Temporal lobe (tissue), 4 donors: ENCODE measurements at places on chromosomes 6 and 20. TPM values are rescaled to one million over a fixed set of nuclear protein-coding genes. Genes with fewer than 3 reads are reported as not detected.

TRIM31 gene
- not detected for total RNA-seq

SFTA2 gene
- not detected for total RNA-seq

NMBR gene
- 4.7 TPM for total RNA-seq

RWDD1 gene
- 19.7 TPM for total RNA-seq

BLCAP gene
- total RNA-seq = 73.3 TPM

HCK gene
- 2.5 TPM for total RNA-seq

TPD52L1 gene
- total RNA-seq = 3.4 TPM

ULBP2 gene
- total RNA-seq = 4.4 TPM

TFAP2C gene
- 3.9 TPM for total RNA-seq

BPIFB1 gene
- total RNA-seq = not detected

LGSN gene
- total RNA-seq = 0.25 TPM

OPN5 gene
- not detected for total RNA-seq

HBS1L gene
- 70.1 TPM for total RNA-seq

CDC25B gene
- 6.6 TPM for total RNA-seq

SGK2 gene
- total RNA-seq = 0.74 TPM

EPHA7 gene
- 36.4 TPM for total RNA-seq

ACAT2 gene
- 61.5 TPM for total RNA-seq

C6orf15 gene
- not detected for total RNA-seq

ADGRB3 gene
- total RNA-seq = 110 TPM

SYNDIG1 gene
- total RNA-seq = 16.7 TPM

CCN2 gene
- total RNA-seq = 16.2 TPM

TRIM40 gene
- not detected for total RNA-seq

MOG gene
- 0.25 TPM for total RNA-seq

VNN1 gene
- total RNA-seq = not detected

ANGPT4 gene
- total RNA-seq = not detected
